A375 (cell line): ENCODE measurements at places on chromosomes 4 and X. TPM values are rescaled to one million over a fixed set of nuclear protein-coding genes. Genes with fewer than 3 reads are reported as not detected.

CT45A1 gene
- total RNA-seq = 66.5 and 103 TPM in 2 replicates

MGAT4D gene
- total RNA-seq = not detected in 2 replicates

CCNI gene
- 45.5 and 77.6 TPM in 2 replicates for total RNA-seq

OTC gene
- not detected in 2 replicates for total RNA-seq

ADH7 gene
- not detected in 2 replicates for total RNA-seq

GBA3 gene
- not detected in 2 replicates for total RNA-seq

STARD8 gene
- 1.7 and 2.1 TPM in 2 replicates for total RNA-seq

EMCN gene
- 0.08 TPM in 1 of 2 replicates, not detected in the other for total RNA-seq

ASB11 gene
- total RNA-seq = not detected in 2 replicates

AKAP14 gene
- not detected in 2 replicates for total RNA-seq

PLAC1 gene
- 0.87 and 1.4 TPM in 2 replicates for total RNA-seq

RELL1 gene
- 118 and 119 TPM in 2 replicates for total RNA-seq

LGI2 gene
- total RNA-seq = not detected in 2 replicates

CYBB gene
- not detected in 2 replicates for total RNA-seq

SAGE1 gene
- 14.1 and 16.7 TPM in 2 replicates for total RNA-seq

NLGN3 gene
- total RNA-seq = 0.68 and 0.90 TPM in 2 replicates

HHIP gene
- 2.0 and 2.3 TPM in 2 replicates for total RNA-seq

TDO2 gene
- total RNA-seq = 0.41 TPM in 1 of 2 replicates, not detected in the other

IL2 gene
- not detected in 2 replicates for total RNA-seq

C4orf54 gene
- not detected in 2 replicates for total RNA-seq

PAGE2B gene
- 0.45 TPM in 1 of 2 replicates, not detected in the other for total RNA-seq

TCEAL9 gene
- total RNA-seq = 28.1 and 35.2 TPM in 2 replicates

CENPVL1 gene
- total RNA-seq = not detected in 2 replicates

MMAA gene
- total RNA-seq = 1.2 and 2.8 TPM in 2 replicates

TBCK gene
- total RNA-seq = 11.6 and 17.0 TPM in 2 replicates

DRP2 gene
- total RNA-seq = 0.19 TPM in 1 of 2 replicates, not detected in the other

NBDY gene
- 5.0 and 7.2 TPM in 2 replicates for total RNA-seq

MAGEA2 gene
- 80.6 and 90.5 TPM in 2 replicates for total RNA-seq

NMU gene
- total RNA-seq = 8.4 and 9.2 TPM in 2 replicates

SEC31A gene
- total RNA-seq = 96.9 and 101 TPM in 2 replicates

MSX1 gene
- 15.8 and 16.7 TPM in 2 replicates for total RNA-seq

BEX1 gene
- total RNA-seq = 0.53 and 5.4 TPM in 2 replicates

QDPR gene
- total RNA-seq = 28.5 and 30.9 TPM in 2 replicates

EGF gene
- 0.24 and 0.57 TPM in 2 replicates for total RNA-seq

PDCL2 gene
- total RNA-seq = 3.0 and 3.1 TPM in 2 replicates

PRDM8 gene
- 0.72 and 2.0 TPM in 2 replicates for total RNA-seq

EDA gene
- total RNA-seq = 0.08 TPM in 1 of 2 replicates, not detected in the other

SPACA5 gene
- not detected in 2 replicates for total RNA-seq

GYPA gene
- not detected in 2 replicates for total RNA-seq

VCX2 gene
- 31.6 and 37.1 TPM in 2 replicates for total RNA-seq

PYURF gene
- 87.3 and 102 TPM in 2 replicates for total RNA-seq

SSX4 gene
- total RNA-seq = 0.53 and 1.0 TPM in 2 replicates

PDE5A gene
- total RNA-seq = 0.93 and 0.98 TPM in 2 replicates

ASIC5 gene
- not detected in 2 replicates for total RNA-seq

PABPC4L gene
- 0.90 and 1.1 TPM in 2 replicates for total RNA-seq

SCML2 gene
- 5.2 and 5.7 TPM in 2 replicates for total RNA-seq

DLG3 gene
- total RNA-seq = 6.2 and 6.7 TPM in 2 replicates
